ENCODE measurements at places on chromosomes 6 and 20.
A peak's percentile ranks its signal among the peaks of the same experiment; 100 is the strongest.

DNA sequence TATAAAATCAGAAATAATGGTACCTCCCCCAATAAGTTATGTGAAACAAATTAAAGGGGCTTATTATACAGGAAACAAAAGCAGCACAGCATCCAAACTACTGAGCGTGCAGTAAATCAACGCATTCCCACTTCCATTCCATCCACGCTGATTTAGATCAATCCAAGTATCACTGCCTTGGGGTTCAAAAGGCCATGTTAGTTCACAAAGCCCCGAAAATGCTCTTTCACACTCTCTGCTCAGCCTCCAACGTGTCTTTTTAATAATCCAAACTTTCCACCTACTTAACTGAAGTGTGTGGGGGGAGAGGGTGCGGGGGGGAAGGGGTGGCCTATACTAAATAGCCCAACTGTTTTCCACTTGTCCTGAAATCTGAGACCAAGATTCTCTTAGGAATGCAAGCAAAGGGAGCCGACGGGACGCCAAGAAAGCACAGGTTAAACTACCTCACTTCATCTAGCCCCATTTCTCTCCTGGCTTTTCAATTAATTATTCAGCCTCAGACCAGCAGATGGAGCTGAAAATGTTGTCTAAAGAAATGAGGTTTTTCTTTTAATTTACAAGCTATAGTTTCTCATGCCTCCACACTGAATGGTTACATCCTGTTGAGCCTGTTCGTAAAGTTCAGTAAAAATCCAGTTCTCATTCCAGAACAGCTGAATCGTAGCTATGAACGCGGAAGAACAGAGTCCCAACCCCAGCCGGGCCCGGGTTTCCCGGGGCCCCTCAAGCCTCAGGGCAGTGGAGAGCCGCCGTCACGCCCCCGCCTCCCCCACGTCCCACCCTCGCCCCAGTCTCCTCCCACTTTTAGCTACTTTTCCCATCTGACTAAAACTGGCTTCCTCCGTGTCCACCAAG lies 1.0 kb upstream of the NXT1 start:
- no peak for DNase-seq

GRCh38 chr6:113068570-113068969 lies 721.4 kb downstream of the RFPL4B start:
- DNase-seq, result no peak

DNA sequence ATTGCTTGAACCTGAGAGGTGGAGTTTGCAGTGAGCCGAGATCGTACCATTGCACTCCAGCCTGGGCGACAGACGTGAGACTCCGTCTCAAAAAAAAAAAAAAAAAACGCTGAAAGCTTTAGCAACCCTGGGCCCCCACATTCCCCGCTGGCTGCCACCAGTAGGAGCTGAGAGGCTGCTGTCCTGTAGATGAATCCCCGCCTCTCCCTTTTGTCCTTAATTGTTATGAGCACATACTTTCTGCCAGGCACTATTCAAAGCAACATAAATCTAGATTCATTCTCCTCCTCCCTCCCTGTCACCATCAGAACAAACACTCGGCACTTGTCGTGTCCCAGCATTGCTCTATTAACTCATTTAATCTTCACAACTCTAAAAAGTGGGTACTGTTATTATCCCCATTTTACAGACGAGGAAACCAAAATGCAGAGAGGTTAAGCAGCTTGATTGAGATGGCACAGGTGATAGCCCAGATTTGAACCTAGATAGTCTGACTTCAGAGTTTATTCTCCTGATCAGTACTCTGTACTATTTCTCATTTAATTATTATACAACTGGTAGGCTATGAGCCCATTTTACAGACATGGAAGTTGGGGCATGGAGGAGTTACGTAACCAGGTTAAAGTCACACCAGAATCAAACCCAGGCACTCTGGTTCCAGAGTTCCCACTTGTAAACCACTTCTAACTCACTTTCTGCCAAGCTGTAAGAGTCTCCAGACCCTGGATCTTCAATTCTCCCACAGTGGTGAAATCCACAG lies 97.4 kb downstream of the EYA2 start:
- no peak for DNase-seq

- no peak for DNase-seq
Observed at GRCh38 chr20:44030394-44030793, 115.7 kb downstream of the TOX2 start.

DNA sequence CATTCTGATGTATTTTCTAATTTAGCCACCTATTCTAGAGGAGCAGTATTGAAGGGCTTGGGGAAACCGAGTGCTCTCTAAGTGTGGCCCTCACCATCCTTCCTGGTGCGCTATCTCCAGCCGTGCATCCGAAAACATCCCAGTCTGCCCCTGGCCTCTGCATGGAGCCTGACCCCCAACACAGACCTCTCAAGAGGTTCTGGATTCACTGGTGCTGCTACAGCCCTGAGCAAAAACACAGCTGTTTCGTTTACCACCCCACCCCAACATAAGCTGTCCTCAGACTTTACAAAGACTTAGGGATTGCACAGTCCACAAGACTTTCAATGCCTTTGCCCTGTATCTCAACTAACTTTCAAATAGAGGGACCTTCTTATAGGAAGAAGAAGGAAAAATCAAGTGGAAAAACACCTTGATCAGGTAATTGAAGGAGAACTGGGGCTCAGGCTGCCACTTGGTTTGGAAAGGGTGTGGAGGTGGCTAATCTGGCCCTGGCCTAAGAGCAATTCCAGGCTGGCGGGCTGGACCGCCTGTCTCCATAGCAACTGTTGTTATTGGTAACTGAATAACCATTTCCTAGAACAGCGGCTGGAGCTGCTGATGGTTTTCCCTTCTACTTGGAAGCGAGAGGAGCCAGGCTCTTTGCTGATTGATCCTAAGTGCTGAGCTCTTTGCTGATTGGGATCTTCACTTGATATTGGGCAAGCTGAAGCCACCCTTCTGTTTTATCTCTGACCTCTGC lies 90.2 kb upstream of the TOX2 start:
- peak; percentile 32 for DNase-seq

DNA sequence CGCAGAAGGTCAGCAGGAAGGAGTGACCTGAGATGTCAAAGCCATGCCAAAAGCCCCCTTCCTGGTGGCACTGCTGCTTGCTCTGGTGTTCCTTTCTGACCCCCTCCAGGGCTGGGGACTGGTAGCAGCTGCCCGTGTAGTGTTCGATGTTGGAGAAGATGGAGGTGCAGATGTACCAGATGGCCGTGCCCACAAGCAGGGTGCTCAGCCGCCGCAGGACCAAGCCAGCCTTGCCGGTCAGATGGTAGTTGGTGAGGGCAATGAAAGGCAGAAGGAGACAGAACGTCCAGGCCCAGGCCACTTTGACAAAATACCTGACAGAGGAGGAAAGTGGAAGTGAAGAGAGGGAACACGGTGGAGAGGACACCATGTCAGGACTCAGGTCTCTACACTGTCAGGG lies 4.1 kb downstream of the FITM2 start:
- no peak for DNase-seq

DNA sequence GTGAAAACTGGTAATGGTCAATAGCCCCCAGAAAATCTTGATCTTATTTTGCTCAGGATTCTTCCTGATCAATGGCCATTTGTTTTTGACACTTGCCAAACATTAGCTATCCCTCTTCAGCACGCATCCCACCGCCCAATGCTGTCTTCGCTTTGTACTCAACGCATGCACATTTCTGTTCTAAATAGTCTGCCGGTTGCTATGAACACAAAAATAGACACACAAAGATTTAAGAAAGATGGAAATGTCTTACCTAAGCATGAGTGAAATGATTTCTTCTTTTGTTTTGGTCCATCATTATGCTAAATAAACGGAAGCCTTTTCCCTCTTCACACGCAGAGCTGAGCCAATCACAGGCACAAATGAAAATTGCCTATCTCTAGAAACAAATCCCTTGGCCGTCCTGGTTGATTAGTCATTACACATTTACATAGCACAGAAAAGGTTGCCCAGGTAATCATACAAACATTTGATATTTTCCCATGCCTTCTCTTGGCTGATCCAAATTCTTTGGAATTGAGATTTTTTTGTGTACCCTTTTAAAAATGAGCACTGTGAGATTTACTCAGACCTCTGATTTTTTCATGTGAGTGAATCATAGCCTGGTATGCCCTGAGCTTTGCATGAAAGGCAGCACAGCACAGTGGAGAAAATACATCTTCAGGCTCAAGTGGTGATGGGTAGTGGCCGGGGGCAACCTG lies 70.5 kb upstream of the FAM184A start:
- DNase-seq, result peak; percentile 39

- no peak for DNase-seq
Observed at GRCh38 chr20:34574426-34574825, 15.9 kb downstream of the MAP1LC3A start.

- DNase-seq, result no peak
Observed at GRCh38 chr6:15582499-15582898, 80.3 kb downstream of the DTNBP1 start.

- DNase-seq, result no peak
Observed at GRCh38 chr6:26544473-26544872, 6.3 kb downstream of the HMGN4 start.

- DNase-seq, result no peak
Observed at GRCh38 chr20:61968036-61968810, 97.5 kb downstream of the TAF4 start.

DNA sequence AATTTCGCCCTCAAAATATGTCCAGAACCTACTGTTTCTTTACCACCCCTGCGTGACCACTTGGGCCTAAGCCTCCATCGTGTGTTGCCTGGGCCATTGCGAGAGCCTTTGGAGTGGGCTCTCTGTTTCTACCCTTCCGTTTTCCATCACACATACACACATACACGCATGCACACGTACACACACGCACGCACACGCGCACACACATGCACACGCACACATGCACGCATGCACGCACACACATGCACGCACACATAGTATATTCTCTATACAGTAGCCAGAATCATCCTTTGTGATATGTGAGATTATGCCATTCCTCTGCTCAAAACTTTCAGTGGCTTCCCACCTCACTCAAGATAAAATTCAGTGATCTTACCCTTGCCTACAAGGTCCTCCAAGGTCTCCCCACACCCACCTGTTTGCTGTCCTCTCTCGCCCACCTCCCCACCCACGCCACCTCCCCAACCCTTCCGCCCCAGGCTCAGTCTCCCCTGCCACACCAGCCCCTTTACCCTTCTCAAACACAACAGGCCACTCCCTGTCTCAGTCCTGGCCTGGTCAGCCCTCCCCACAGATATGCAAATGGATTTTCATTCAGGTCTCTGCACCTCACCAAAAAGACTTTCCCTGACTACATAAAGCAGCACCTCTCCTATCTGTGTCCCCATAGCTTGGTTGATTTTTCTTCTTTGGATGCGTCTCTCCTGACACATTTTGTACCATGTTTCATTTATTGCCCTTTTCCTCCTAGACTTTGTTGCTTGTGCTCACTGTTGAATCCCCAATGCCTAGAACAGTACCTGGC lies 559.6 kb downstream of the CD83 start:
- no peak for DNase-seq

DNA sequence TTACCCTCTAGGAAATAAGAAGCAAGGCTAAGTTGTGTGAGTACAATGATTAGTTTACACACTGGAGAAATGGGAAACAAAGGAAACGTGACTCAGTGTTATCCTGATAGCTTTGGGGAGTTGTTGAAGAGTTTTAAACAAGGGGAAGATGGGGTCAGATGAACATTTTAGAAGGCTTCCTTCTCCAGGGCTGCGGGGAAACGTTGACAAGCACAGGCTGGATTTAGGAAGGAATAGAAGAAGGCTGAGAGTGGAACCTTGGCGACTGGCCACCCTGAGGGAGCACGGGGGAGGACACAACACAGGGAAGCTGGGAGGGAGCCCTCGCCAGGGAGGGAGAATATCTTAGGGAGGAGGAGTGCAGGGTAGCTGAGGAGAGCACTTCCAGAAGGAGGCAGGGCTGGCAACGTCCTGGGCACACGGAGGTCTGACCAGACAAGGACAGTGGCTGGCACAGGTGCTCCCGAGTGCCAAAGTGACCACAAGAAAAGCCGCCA lies 134.7 kb downstream of the AIG1 start:
- no peak for DNase-seq

DNA sequence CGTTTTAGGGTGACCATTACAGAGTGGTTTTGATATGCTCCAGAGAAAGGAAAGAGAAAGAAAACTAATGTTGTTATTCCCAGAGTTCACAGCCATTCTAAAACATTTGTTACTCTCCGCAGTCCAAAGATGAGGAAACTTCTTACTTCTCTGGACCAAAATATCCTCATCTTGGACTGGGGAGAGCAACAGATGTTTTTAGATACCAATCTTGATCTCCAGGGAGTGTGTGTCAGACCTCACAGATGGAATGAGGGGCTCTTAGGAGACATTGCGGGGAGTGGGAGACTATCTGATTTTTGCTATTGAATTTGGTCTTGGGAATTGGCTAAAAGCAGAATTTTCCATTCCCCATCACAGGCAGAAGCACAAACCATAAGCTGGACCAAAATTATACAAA lies 110.8 kb downstream of the TNFAIP3 start:
- DNase-seq, result no peak

GRCh38 chr6:11393713-11394627 lies 143.6 kb upstream of the TMEM170B start:
- DNase-seq, result peak; percentile 12

- no peak for DNase-seq
Observed at GRCh38 chr20:3775457-3776108, 5.7 kb downstream of the SPEF1 start.

GRCh38 chr6:165983112-165984072 lies 184.3 kb downstream of the TBXT start:
- DNase-seq, result no peak
